ENCODE measurements at places on chromosomes 12 and 14.

DNA sequence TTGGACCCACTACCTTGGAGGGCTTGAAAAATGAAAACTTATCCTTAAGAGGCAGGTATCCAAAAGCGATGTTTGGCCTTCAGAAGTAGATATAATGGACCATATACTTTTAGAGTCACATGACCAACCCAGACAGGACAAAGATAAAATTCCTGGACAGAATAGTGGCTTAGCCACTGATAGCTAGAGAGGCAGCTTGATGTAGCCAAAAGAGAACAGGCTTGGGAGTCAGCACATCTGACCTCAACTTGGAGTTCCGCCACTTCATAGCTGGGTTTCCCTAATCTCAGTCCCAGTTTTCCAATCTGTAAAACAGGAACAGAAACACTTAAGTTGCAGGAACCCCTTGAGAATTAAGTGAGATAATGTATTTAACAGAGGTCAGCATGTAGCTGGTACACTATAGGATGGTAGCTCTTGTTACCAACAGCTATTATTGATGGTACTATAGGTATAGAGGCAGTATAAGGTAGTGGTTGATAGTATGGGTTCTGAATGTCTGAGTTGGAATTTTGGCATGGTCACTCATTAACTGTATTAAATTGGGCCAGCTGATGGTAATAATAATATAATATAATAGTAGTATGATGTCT is 63.2 kb upstream of the USP44 start:
- DNase-seq = no peak

GRCh38 chr14:68873376-68873775 is 80.5 kb upstream of the ZFP36L1 start:
- DNase-seq = no peak

GRCh38 chr14:101840649-101841369 is 79.3 kb downstream of the PPP2R5C start:
- DNase-seq = no peak

DNA sequence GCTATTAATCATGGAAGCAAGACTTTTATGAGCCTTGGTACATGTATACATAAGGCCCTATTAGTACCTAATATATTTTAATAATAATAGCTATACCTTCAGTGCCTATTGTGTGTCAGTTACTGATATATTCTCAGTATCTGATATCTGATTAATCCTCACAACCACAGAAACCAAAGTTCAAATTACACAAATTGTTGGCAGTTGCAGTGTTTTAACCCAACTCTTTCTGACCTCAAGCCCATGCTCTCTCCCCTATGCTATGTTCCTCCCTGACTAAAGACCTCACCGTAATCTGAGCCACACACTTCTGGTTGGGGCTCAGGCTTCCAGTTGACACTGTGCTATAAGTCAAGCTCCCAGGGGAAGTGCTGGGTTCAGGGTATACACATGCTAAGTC is 214.4 kb downstream of the SPTSSA start:
- no peak for DNase-seq

GRCh38 chr12:75854681-75855309 is 176.8 kb downstream of the PHLDA1 start:
- DNase-seq = no peak

DNA sequence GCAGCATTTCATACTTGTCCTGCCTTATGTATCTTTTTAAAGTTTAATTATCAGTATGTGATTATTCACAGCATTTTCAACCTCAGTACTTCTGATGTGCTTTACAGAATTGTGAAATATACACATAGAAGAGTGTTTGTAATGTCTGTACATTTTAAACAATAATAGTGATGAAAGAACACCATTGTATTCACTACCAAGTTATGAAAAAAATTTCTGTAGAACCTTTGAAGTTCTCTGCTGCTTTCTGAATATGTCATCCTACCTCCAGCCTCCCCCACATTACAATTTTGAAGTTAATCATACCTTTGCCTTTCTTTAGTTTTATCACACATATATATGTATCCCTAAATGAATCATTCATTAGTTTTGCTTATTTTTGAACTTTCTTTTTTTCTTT is 24.8 kb downstream of the FRMD6 start:
- no peak for DNase-seq

GRCh38 chr14:74905595-74906142 is 17.4 kb downstream of the RPS6KL1 start:
- DNase-seq = peak; percentile 73

DNA sequence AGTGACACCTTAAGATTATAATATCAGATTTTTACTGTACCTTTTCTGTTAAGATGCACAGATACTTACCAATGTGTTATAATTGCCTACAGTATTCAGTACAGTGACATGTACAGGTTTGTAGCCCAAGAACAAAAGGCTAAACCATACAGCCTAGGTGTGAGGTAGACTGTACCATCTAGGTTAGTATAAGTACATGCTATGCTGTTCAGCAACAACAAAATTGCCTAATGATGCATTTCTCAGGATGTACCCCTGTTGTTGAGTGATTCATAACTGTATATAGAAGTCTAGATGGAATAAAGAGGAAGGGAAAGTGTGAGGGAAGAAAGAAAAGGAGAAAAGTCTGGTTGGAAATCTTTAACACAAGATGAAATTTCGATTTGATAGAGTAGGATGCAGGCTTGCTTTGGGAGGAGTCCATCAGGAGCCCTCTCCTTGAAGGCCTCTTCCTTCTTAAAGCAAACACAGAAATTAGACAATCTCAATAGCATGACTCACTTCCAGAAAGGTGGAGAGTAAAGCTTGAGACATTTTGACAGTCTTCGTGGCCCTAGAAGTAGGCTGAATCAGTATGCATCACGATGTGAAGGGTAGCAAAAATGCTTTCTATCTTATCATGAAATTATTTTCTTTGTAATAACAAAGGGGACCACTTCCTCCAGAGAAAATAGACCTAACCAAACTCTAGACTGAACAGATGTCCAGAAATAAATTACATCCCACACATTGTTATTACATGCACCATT is 191.5 kb downstream of the SYT1 start:
- DNase-seq = no peak

GRCh38 chr12:87599459-87599858 is 429.7 kb downstream of the C12orf50 start:
- DNase-seq = peak; percentile 9

GRCh38 chr14:38120109-38120508 is 87.6 kb upstream of the SSTR1 start:
- DNase-seq = no peak

DNA sequence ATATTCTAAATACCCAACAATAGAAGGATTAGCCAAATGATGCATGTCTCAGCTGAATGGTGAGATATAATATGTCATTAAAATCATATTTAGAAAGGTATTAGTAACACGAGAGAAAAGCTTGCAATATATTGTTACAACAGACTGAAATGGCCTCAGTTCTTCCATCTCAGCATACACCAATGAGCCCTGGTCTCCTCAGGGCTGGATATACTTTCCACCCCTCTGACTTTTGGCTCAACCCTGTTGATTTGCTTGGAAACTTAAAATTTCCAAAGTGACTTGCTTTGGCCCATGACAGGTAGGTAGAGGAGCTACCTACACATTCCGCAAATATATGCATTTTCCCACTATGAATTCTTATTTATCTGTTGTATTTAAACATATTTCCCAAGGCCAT is 908.1 kb upstream of the TMEM132C start:
- DNase-seq = no peak
